ENCODE measurements at places on chromosomes 6 and 20.

GRCh38 chr6:43644940-43645612, at the start of gene RSPH9:
TSS of gene RSPH9 (plus strand) at chr6:43645036. CDS start at chr6:43645099, 63 bp downstream.
- DNase-seq: peak; percentile 58

DNA sequence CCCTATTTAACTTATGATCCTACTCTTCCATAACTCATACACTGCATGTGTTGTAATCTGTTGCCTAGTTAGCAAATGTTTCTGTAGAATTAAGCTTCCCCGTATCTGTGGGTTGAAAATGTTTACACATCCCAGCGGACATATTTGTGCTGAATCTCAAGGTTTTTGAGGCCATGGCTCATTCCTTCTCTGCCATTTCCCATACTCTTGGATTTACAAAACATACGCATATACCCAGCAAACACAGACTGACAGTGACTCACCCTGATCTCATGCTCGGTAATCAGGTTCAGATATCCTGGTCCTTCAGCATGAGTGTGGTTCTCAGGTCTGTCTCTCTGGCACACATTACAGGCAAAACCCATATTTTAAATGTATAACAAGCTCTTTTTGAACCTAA, 58.7 kb downstream of the AGPAT4 start:
- no peak for DNase-seq

DNA sequence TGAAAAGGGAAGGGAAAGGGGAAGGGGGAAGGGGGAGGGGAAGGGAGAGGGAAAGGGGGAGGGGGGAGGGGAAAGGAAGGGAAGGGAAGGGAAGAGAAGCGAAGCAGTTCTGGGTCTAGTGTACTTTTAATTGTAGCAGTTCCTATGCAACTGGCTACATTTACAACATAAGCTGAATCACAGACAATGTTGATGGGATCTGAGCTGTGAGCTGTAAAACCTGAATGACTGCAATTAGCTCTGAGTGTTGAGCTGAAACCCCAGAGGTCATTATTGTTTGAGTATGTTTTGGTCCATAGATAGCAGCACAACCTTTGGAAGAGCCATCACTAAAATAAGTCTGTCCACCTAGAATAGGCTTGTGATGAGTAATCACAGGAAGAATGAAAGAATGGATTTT, 7.2 kb upstream of the ABHD12 start:
- DNase-seq: no peak

DNA sequence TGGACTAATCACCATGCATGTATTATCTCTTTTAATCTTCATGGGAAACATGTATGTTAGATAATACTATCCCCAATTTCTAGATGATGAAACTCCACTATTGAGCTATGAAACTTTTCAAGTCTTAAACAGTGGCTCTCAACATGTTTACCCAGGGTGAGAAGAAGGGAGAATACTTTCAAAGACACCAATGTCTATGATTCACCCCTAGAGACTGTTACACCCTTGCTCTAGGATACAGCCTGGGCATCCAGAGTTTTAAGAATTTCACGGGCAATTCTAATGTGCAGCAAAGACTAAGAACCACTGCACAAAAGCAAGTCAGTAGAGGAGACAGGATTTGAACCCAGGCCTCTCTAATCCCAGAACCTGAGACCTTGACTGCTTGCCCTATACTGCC, 47.8 kb downstream of the GFOD1 start:
- DNase-seq: no peak

GRCh38 chr6:167791091-167791779, 35.5 kb upstream of the AFDN start:
- DNase-seq: no peak

DNA sequence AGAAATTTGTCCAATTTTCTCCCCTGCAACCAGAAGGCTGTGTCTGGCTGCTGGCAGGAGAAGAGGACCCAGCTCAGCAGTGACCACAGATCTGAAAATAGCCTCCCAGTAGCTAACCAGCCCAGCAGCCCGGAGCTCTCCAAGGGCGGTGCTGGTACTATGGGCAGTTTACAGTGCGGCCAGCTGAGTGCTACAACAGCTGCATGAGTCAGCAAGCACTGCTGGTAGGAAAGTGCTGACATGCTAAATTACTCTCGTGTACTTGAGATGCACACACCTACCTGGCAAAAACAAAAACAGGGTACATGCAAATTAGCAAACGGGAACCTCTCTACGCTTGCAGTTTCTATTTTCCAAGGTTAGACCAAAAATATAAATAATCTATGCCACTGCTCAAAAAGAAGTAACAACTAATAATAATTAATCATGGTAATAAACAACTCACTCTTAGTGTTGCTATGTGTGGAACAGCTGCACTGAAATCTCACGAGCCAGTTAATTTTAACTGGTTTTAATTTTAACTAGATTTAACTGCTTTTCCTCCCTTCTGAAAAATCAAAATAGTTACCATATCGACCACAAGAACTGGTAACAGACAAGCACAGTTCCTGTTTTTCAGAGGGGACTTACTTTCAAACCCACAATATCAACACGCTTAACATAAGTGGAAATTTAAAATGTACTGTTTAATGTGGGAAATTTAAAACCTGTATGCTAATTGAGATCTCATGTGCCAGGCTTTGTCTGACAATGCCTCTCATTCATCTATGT, 10.8 kb downstream of the BACH2 start:
- peak; percentile 75 for DNase-seq

DNA sequence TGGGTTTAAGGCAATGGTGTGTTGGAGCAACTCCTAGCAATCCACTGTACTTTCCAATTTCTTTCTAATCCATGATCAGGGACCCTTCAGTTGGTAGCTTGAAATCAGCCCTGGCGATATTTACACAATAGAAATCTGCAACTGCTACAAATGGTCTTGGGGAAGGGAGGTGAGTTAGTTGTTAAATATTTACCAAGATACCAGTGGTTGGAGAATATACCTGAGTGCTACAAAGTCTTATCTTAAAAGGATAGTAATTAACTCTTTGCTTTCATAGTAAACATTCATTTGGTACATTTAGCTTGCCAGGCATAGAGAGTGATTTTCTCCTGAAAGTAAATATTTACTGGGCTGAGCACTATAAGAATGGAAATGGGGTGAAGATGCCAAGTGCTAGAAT, 568.2 kb downstream of the BCKDHB start:
- no peak for DNase-seq

DNA sequence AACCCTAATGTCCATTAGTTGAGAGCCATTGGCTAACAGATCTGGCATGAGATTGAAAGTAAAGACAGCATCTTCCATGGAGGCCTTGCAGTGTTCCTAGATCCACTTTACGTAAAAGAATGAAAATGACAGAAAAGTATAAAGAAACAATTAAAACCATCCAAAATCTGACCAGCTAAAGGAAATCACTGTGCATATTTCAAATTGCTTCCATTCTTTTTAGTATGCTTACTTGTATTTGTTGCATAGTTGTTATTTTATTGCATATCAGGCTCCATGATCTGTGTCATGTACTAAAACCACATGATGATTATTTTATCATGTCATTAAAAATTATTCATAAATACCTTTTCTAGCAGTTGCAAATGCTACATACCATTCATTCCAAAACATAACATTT, 67.9 kb downstream of the GCLC start:
- no peak for DNase-seq

GRCh38 chr6:15400572-15401004, 154.7 kb downstream of the JARID2 start:
- DNase-seq: peak; percentile 58

GRCh38 chr6:152680879-152681517, 16.7 kb upstream of the MYCT1 start:
- DNase-seq: no peak

DNA sequence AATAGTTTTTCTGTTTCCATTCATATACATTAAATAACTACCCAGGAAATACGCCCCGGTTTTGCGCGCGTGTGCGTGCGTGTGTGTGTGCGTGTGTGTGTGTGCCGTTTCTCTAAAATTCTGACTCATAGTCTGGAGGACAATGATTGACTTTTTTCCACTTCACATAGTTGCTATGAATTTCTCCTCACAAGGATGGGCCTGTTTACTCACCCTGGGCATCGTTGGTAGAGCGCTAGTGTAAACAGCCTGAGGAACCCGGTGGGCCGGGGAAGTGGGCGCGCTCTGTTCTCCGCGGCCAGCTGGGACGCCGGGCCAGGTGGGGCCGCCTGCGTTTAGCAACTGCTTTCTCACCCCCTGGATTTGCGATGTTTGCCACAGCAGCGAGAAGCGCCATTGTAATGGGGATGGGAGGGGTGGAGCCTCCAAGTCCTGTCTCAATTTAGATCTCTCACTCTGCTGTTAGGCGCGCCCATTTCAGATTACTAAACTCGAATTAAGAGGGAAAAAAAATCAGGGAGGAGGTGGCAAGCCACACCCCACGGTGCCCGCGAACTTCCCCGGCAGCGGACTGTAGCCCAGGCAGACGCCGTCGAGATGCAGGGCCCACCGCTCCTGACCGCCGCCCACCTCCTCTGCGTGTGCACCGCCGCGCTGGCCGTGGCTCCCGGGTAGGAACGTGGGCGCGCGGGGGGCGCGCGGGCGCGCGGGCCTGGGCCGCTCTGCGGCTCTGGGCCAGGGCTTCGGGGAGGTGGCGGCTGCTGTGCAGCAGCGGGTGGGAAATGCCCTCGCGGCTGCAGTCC, at the start of gene CD109:
CD109 (plus strand) TSS at position 585 of the 803 bp plus-strand sequence; CDS start at position 598, 13 bp downstream.
- DNase-seq: peak; percentile 86

GRCh38 chr6:133392641-133393040, 151.5 kb downstream of the EYA4 start:
- DNase-seq: no peak

DNA sequence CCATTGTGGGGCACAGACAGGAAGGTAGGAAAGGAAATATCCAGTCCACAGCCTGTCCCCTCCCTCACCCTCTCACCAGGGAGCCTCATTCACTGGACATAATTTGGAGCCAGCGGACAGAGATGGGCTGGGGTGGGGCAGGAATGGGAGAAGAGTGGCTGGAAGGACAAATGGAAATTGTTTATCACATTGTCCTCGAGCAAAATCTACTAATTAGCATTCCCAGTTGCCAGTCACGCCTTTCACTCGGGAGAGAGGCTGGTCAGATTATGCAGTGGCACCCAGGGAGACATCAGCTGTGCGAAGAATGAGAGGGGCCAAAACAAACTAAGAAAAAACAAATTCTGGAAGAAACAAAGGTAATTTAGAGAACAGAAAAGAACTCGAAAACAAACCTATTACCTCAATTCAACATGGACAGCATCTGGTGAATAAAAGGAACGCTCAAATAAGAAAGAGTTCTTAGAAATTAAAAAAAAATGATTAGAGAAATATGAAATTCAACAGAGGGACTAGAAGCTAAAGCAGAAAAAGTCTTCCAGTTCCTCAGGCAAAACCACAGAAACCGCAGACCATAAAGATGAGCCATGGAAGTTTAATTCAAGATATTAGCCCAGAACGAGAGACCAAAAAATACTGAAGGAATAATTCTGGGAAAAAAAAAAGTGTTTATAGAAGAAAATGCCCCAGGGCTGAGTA, 108.5 kb upstream of the RALGAPA2 start:
- DNase-seq: no peak

GRCh38 chr6:49909563-49909962, 43.2 kb upstream of the CRISP1 start:
- no peak for DNase-seq

GRCh38 chr20:22597303-22597702, 12.9 kb upstream of the FOXA2 start:
- no peak for DNase-seq

GRCh38 chr6:43301081-43301870, 3.2 kb downstream of the SLC22A7 start:
- DNase-seq: no peak

GRCh38 chr20:4227085-4227821, 211.9 kb upstream of the RNF24 start:
- DNase-seq: no peak

DNA sequence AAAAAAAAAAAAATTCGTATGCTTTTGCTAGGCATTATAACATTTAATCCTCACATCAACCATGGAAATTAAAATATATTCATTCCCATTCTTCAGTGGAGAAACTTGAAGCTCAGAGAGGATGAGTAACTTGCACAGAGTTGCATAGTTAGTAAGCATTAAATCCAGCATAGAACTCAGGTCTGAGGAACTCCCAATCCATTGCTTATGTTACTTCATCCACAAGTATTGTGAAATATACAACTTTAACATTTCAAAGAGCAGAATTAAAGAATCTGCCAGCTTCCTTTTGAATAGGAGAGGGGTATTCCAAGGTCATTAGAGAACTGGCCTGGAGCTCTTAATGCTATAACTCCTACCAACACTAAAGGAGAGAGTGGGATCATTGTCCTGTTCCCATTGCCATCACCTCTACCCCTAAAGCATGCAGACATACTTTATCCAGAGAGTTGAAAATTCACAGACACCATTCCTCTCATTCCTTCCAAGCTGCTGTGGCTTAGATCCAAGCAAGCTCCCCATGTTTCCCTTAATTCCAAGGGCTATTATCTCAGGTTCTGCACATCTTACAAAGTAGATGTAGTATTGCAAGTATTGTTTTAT, 91.9 kb downstream of the FLRT3 start:
- no peak for DNase-seq

- DNase-seq: no peak
Observed at GRCh38 chr20:35333606-35334005, 41.4 kb upstream of the FAM83C start.

DNA sequence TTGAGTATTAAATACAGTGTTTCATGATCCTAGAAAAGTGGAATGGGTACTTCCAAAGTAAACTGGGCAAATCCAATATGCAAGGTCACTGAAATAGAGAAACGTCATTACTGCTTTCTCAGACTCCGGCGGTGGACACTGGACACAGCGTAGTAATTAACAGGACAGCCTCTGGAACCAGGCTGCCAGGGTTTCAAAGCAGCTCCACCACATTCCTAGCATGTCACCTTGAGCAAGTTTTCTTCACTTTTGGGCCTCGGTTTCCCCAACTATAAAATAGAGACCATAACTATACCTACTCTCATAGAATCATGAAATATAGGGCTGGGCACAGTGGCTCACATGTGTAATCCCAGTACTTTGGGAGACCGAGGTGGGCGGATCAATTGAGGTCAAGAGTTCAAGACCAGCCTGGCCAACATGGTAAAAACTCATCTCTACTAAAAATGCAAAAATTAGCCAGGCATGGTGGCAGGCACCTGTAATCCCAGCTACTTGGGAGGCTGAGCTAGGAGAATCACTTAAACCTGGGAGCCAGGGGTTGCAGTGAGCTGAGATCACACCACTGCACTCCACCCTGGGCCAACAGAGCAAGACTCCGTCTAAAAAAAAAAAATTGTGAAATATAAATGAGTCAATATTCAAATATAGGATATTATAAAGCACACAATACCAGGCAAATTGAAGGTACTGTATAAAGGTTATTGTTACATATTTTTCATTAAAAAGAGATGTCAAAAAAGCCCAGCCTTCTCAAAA, 24.9 kb downstream of the ARHGAP18 start:
- no peak for DNase-seq
